ENCODE measurements at places on chromosomes 3 and 15.

GRCh38 chr15:52280326-52281084 is 15.1 kb downstream of the MYO5C start:
- DNase-seq, result no peak

- DNase-seq, result no peak
Measured at GRCh38 chr15:34933432-34933975, 36.0 kb downstream of the AQR start.

DNA sequence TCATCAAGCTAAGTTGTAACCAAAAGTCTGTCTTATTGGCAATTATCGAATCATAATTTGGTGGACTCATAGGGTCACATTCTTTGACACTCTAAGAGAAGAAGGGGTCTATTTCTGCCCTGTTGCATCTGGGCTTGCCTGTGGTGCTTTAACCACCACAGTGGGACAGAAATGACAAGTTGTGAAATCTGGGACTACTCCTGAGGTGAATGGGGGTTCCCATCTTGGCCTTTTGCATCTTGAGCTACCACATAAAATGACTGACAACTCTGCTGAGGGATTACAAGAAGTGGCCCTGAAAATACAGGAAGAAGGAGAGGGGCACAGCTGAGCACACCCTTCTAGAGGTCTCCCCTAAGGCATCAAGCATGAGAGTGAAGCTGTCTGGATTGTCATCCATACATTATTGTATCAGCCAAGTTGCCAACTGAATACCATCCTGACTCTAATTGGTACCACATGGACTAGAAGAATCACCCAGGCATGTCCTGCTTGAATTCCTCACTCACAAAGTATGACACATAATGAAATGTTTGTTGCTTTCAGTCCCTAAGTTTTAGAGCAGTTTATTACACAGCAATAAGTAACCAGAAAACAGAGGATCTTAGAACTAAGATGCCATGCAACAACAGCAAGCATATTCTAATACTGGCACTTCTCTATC is 306.5 kb downstream of the ROBO1 start:
- no peak for DNase-seq

DNA sequence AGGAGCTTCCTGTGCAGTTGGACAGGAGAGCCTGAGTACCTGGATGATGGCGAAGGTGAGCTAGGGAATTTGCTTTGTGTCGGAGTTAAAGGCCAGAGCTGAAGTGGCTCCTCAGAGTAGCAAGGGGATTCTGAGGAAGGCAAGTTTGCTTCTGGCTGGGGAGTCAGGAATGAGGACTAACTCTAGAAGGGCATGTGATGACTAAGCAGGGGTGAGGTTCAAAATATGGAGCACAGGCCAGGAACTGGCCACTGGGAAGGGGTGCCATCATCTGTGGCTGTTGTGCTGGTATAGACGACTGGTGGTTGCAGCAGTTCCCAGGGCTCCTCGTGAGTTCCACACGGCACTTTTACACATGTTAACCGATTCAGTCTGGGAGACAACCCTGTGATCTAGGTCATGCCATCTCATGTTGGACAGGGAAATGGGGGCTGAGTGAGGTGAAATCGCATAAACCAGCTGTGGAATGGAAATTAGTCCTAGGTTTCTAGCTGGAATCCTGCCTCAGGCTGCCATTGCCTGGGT is 100.8 kb downstream of the EEFSEC start:
- no peak for DNase-seq

DNA sequence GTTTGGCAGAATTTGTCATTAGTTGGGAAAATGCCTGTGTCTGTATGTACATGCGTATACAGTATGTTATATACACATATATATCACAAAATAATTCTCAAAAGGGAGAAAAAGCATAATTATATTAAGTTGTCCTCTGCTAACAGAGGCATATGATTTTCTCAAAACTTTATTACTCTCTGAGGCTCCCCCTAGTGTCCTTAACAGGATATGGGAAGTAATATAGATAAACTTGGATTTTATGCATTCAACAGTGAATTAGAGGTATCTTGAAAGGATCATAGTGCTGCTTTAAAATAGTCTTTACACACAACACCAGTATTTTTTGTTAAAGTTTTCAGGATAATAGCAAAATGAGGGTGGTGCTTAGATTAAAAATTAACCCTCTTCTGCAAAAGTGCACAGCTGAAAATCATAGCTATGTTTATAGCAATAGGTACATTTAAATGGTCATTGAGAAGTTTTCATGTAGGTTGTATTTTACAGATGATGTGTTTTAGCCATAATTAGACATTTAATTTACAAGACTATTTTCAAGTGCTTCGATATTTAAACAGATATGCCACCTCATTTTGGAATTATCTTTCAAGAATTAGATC is 454.0 kb upstream of the ROBO2 start:
- no peak for DNase-seq

DNA sequence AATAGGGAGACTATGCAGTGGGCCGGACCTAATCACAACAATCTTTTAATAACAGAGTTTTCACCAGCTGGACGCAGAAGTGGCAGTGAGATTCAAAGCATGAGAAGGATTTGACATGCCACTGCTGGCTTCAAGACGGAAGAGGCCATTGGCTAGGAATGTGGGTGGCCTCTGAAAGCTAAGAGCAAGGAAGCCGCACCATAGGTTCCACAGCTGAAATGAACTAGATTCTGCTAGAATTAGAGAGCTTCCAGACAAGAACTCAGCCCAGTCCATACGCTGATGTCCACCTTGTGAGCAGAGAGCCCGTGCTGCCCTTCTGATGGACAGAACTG is 6.9 kb upstream of the NCBP2 start:
- DNase-seq, result no peak

GRCh38 chr3:179716811-179717210 is 64.0 kb downstream of the USP13 start:
- no peak for DNase-seq

- no peak for DNase-seq
Measured at GRCh38 chr3:60854791-60855190, 396.5 kb downstream of the FHIT start.

DNA sequence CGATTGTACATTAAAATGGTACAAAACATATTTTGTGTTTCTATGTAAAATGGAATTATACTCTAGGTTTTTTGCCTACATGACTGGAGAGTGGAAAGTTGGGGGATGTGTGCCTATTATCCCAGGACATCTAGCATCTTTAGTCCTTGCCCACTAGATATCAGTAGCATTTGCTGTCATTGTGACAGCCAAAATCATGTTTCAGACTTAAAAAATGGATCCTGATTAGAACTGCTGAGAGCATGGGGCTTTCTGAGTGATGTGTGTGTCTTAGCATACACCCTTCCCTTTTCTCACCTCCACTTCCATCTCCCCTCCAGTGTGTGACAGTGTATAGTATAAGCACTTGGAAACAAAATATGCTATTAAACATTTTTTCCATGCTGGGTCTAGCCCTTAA is 13.3 kb downstream of the ARMC8 start:
- DNase-seq, result no peak

DNA sequence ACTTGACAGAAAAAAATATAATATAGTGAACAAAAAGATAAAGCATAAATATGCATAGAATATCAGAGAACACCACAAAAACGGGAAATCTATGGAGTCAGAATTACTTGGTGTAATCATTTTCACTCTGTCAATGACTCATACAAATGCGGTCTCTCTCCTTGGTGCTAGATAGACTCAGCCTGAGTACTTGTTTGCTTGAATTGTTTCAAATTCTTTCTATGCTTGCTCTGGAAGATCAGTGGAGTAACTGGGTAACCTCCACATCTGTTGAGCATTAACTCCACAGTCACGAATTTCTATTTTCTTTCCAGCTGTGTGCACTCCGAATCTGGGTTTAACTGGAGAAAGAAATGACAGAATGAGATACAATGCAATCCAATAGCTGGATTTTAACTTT is 760.4 kb downstream of the ZPLD1 start:
- no peak for DNase-seq

- DNase-seq, result peak; percentile 11
Measured at GRCh38 chr3:112293368-112294321, at the start of gene SLC9C1. Gene SLC9C1 (minus strand): TSS chr3:112294216. CDS start chr3:112286791, 7,425 bp downstream.

DNA sequence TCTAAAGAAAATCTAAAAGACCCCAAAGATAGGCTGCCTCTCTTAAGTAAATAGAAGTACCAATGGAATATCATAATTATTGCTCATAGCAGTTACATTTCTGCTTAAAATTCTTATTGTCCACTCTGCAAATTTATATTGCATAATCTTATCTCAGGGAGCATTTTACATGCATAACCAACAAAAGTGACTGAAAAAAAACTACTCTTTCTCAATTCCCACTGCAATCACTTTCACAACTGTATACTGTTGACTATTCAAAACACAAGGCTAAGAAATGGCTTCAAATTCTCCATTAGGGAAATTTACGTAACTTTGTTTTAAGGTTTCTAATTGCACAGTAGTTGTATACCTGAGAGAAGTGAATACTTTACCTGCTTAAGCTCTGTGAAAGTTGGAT is 56.3 kb downstream of the HMG20A start:
- no peak for DNase-seq

GRCh38 chr3:160200353-160200752 is 24.9 kb upstream of the C3orf80 start:
- no peak for DNase-seq

DNA sequence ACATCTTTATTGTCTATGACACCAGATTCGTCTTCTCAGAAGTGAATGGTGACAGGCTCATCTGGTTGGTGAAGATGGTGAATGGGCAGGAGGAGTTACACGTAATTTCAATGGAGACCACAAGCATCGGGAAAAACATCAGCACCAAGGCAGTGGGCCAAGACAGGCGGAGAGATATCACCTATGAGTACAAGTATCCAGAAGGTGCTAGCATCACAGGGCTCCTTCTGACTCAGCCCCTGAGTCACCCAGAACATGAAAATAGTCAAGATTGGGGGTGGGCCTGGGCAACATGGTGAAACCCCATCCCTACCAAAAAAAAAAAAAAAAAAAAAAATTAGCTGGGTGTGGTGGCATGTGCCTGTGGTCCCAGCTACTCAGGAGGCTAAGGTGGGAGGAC is 32.6 kb downstream of the TGM4 start:
- DNase-seq, result no peak

- no peak for DNase-seq
Measured at GRCh38 chr3:161264852-161265251, 43.7 kb downstream of the NMD3 start.

- no peak for DNase-seq
Measured at GRCh38 chr3:68060191-68060590, 405.8 kb upstream of the SUCLG2 start.

DNA sequence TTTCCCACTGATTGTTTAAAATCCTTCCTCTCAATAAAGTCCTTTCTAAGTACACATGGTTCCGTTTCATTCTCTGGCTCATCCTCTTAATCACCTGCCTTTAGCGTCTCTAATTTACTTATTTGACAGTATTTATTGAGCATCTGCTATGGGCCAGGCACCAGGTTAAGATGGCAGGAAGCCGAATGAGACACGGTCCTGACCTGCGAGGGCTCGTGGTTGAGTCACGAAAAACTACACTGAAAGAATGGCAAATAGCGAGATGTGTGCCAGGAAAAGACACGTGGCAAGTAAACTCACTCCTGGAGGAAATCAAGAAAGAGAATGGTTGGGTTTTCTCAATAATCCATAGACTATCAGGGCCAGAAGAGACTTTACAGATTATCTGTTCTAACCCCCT is 60.9 kb downstream of the HES1 start:
- no peak for DNase-seq

- DNase-seq, result no peak
Measured at GRCh38 chr3:138367911-138368310, 19.5 kb downstream of the MRAS start.

DNA sequence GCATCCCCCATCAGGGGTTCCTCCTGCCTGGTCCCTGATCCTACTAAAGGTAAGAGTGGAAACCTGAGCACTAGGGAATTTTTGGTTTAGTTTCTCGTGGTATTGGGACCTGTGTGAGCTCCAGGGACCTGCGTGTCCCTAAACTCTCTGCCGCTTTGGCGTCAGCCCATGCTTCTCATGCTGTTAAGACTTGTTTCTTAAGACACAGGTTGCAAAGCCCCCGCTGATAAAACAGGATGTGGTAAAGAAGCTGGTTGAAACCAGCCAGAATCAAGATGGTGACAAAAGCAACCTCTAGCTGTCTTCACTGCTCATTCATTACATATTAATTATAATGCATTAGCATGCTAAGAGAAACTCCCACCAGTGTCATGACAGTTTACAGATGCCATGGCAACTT is 64.6 kb downstream of the LYZL4 start:
- DNase-seq, result no peak

- no peak for DNase-seq
Measured at GRCh38 chr15:86855307-86856291, 775.9 kb downstream of the AGBL1 start.

DNA sequence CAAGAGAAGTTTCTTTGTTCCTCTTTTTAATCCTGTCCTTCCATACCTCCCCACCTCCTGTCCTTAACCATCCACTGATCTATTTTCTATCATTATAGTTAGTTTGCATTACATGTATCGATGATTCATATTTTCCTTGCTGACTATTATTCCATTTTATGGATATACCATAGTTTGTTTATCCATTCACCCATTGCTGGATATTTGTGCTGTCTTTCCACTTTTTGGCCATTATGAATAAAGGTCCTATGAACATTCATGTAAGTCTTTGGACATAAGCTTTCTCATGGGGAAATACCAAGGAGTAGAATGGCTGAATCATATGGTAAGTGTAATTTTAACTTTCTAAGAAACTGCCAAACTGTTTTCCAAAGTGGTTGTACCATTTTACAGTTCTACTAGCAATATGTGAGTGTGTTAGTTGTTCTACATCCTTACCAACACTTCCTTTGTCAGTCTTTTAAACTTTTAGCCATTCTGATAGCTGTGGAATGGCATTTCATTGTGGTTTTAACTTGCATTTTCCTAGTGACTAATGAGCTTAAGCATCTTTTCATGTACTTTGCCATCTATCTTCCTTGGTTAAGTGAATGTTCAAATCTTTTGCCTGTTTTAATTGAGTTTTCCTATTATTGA is 11.7 kb downstream of the ATP6V1A start:
- DNase-seq, result no peak
